ENCODE measurements at places on chromosomes 2 and 18.

- DNase-seq = no peak
Observed at GRCh38 chr2:210611466-210611865, 55.1 kb downstream of the CPS1 start.

DNA sequence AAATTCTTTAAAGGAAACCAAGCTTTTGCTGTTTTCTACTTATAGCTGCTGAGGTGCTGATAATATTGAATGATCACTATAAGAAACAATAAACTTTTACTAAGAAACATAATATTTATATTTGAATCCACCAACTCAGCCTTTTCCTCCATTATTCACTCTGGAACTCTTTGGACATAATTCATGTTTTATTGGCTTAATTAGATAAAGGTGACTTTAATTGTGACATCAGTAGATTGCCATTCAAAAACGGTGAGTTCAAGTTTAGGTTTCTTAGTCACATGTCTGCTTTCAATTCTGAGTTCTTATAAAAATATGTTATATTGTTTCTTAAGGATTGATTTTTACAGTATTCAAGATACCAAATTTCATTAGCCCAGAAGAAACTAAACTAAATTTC lies 24.0 kb downstream of the CCDC85A start:
- no peak for DNase-seq

DNA sequence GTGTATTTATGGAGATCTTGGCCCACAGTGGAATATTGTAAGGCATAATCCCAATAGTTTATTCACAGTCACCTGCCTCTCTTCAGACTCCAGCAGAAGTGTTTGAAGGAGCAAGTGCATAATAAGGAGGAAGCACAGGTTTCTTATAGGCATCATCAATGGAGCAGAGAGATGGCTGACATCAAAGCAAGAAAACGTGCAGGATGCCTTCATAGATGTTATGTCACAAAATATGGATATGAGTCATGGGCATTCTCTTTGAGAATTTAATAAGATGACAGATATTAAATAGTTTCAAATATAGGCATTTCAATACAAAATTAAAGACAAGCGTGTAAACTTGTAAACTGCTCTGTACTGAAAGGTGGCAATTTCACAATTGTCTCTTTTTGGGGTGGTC lies 4.0 kb upstream of the RND3 start:
- no peak for DNase-seq

GRCh38 chr2:223262946-223263345 lies 211.0 kb downstream of the KCNE4 start:
- DNase-seq = no peak

- DNase-seq = no peak
Observed at GRCh38 chr18:42339372-42339771, 384.3 kb downstream of the PIK3C3 start.

DNA sequence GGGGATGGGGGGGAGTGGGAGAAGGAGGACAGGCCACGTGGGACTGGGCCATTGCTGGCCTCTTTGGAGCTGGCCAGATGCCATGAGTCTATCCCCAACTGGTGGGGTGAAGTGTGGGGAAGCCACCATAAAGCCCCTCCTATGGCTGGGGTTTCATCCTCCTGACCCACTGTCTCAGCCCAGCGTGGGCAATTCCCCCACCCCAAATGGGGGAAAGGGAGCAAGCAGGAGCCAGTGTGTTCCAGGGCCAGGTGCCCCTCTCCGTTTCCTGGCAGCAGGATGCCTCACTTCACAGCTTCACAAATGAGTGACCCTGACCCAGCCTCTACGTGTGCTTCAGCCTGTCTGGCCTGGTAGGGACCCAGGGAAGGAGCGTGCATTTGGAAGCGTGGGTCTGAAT lies 474.7 kb upstream of the HS6ST1 start:
- DNase-seq = no peak

DNA sequence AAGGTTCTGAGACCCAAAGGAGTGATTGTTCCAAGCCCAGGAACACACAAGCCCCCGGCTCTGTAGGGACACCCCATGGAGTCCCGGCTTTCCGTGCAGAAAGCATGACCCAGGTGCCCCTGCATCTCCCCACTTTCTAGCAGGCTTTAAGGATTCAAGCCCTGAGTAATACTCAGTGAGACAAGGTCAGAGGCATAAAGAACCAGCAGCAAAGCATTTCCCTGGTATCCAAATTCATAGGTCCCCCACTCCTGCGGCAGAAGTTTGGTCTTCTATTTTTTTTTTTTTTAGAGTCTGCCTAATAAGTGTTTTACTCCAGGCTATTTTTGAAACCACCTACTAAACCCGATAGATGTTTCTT lies 16.3 kb downstream of the TSHZ1 start:
- no peak for DNase-seq
